Psoas muscle (tissue), 8 donors: ENCODE measurements at places on chromosomes 12 and 14. TPM values are rescaled to one million over a fixed set of nuclear protein-coding genes. Genes with fewer than 3 reads are reported as not detected.

DNA sequence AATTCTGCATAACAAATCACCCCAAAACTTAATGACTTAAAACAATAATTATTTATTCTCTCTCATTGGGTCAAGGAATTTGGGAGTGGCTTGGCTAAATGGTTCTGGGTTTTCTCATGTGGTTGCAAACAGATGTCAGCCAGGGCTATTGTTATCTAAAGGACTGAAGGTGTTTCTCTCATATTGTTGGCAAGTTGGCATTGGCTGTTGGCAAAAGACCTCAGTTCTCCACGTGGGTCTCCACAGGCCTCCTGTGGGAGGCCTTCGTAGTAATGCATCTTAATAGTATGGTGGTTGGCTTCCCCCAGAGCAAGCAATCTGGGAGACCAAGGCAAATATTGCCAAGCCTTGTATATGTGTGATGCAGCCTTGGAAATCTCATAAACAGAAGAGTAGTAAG lies 14.4 kb downstream of the GALNT16 start:
- DNase-seq: no peak

DNA sequence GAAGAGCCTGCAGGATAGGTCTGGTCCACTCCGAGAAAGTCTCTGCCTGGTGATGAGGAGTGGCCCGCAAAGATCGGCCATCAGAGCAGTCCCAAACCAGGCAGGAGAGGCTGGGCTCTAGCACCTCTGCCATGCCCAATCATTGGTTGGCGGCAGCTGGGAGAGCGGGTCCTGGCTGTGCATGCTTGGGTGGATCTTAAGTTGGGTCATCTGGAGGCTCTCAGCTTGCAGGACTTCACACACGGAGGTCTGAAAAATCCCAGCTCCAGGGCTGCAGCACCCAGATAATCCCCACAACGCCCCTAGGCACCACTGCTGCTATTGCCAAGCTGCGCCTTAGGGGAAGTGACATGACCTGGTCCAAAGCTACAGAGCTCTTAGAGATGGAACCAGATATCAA lies 766.7 kb upstream of the TBX3 start:
- no peak for DNase-seq

DNA sequence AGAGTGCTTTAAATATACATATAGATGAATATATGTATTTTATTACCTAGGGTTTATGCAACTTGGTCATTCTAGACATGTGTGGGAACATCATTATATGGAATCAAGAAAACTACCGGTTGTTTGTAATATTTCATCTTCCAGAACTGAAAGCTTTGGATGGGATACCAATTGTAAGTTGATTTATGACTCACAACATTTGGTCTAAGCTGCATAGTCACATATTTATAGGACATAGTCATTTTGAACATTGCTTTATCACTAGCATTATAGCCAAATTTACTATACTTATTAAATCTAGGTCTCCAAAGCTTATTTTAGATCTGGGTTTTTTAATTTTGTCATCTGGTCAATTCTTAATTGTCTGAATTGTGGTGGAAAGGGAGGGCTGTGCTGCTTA lies 83.7 kb upstream of the PCNX4 start:
- DNase-seq: no peak

GRCh38 chr12:127334912-127335644 lies 931.9 kb upstream of the TMEM132C start:
- no peak for DNase-seq

GRCh38 chr12:61757831-61758505 lies 502.2 kb upstream of the USP15 start:
- DNase-seq: no peak

- DNase-seq: no peak
These were observed 1197.9 kb downstream of the BCL11B start for GRCh38 chr14:98074111-98074510.

- no peak for DNase-seq
These were observed 28.2 kb downstream of the FOXN3 start for GRCh38 chr14:89388853-89389252.

GRCh38 chr12:123900871-123901376 lies 71.7 kb downstream of the CCDC92 start:
- no peak for DNase-seq

- no peak for DNase-seq
These were observed 121.4 kb downstream of the SMOC1 start for GRCh38 chr14:70000601-70001000.

DNA sequence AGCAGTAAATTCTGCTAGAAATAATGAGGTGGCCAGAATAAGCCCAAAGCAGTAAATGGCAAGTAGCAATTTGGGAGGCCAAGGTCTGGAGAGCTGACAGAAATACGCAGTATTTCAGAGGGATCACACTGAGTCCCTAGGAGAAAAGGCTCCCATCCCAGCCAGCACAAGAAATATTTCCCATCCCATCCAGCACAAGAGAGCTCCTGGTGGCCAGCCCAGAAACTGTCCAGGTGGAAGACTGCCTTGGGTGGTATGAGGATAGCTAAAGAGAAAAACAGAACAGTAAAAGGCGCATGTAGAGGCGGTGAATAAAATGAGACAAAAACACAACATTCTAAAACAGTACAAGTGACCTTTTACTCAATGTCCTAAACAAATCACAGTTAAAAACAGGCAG lies 120.7 kb downstream of the HECTD4 start:
- DNase-seq: no peak

- peak; percentile 77 for DNase-seq
These were observed 1.6 kb downstream of the MMP14 start for GRCh38 chr14:22837750-22838538.

DNA sequence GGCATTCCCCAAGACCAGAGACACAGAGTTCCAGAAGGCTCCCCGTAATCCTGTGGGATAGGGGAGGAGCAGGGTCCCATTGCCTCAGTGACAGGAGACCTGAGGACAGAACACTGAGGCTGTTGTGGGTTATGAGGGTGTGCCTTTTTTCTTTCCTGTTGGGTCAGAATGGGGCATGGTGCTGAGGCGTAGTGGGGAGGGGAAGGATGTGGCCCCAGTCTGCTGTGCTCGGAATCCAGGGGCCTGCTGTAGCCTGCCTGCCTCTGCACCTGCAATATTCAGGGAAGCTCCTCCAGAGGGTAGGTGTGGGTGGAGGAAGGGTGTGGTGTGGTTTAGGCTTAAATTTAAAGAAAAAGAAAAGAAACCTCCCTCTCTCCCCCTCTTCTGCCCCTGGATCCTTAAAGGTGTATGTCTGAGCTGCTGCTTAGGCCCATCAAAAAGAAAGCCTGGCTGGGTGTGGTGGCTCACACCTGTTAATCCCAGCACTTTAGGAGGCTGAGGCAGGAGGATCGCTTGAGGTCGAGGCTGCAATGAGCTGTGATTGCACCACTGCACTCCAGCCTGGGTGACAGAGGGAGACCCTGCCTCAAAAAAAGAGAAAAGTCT lies 18.7 kb downstream of the PLEKHG3 start:
- peak; percentile 36 for DNase-seq

- no peak for DNase-seq
These were observed 128.4 kb upstream of the SSTR1 start for GRCh38 chr14:38079268-38079667.

DNA sequence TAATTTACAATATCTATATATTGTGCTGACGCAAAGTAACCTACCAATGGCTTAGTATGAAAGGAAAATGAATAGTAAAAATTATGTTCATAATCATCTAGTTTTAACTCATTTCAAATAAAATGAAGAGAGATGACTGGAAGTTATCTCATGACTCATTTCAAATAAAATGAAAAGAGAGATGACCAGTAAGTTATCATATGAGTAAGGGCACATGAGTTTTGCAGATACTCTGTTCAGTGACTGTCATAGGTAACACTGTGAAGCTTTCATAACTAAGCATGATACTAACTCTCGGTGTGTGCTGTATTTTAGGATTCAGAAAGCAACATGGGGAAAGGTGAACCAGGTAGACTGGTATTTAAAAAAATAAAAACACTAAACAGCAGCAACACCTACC lies 364.5 kb upstream of the DIO2 start:
- no peak for DNase-seq

GRCh38 chr14:75258803-75259509 lies 19.7 kb upstream of the FOS start:
- peak; percentile 98 for DNase-seq

ETFBKMT gene
- total RNA-seq: 5.0 TPM

ANKRD33 gene
- total RNA-seq: not detected

DTX1 gene
- total RNA-seq: 0.49 TPM

DHH gene
- total RNA-seq: 0.08 TPM

OAS2 gene
- total RNA-seq: 2.1 TPM

TDG gene
- 11.3 TPM for total RNA-seq

OR11H6 gene
- not detected for total RNA-seq
